ENCODE measurements at places on chromosomes 12 and 14.

- no peak for DNase-seq
Measured at GRCh38 chr14:54796961-54797360, 105.7 kb downstream of the GCH1 start.

DNA sequence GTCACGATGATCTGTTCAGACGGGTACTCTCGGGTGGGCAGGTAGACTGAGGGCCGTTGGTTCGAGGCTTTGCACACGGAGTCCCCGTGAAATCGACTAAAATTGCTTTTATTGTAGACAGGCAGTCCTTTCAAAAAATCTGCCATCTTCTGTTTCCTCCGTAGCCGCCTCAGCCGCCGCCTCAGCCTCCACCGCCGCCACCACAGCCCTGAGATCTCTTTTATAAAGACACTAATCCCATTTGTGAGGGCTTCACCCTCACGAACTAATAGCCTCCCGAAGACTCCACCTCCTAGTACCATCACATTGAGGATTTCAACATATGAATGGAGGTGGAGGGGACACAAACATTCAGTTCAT is 74.2 kb downstream of the KLHL28 start:
- no peak for DNase-seq

GRCh38 chr12:26359576-26359975 is 164.2 kb downstream of the SSPN start:
- no peak for DNase-seq

- DNase-seq = no peak
Measured at GRCh38 chr14:101705733-101706508, 55.6 kb upstream of the PPP2R5C start.

- no peak for DNase-seq
Measured at GRCh38 chr14:106840258-106840657, 1313.9 kb downstream of the TMEM121 start.

- no peak for DNase-seq
Measured at GRCh38 chr12:51874486-51874885, 13.4 kb upstream of the ANKRD33 start.

GRCh38 chr14:51677266-51677665 is 25.6 kb downstream of the FRMD6 start:
- DNase-seq = no peak

- DNase-seq = peak; percentile 17
Measured at GRCh38 chr14:37230551-37231194, 32.9 kb downstream of the MIPOL1 start.

DNA sequence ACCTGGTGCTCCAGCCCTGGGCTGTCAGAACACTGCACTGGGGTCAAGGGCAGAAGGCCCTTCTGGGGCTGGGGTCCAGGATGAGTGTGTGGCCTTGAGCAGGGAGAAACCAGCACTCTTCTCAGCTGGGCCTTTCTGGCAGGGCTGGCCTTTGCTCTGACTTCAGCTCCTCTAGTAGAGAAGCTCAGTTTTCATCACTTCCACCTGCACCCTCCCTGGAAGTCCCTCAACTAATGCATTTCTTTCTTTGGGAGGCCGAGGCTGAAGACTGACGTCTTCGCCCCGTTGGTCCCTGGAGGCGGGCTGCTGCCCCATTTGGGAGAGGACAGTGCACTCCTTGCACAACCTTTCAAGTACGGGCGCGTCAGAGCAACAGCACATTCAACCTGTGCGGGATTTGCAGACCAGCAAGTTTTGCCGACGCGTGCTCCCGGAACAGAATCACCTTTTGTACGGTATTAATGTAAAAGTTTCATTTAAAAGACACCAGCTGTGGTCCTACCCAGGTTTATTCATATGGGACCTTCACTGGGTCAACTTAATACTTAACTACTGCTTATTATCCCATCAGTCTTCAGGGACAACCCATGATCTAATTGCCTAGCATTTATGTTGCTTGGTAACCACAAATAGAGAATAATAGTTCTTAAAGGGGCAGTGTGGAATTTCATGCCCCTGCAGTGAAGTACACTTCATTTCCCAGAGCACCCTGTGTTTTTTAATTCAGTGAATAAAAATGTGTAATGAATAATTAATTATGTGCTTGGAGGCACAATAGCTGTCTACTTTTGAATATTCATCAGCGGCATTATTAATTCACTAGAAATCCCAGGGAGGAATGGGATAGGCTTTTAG is 134.8 kb upstream of the VRK1 start:
- peak; percentile 24 for DNase-seq

DNA sequence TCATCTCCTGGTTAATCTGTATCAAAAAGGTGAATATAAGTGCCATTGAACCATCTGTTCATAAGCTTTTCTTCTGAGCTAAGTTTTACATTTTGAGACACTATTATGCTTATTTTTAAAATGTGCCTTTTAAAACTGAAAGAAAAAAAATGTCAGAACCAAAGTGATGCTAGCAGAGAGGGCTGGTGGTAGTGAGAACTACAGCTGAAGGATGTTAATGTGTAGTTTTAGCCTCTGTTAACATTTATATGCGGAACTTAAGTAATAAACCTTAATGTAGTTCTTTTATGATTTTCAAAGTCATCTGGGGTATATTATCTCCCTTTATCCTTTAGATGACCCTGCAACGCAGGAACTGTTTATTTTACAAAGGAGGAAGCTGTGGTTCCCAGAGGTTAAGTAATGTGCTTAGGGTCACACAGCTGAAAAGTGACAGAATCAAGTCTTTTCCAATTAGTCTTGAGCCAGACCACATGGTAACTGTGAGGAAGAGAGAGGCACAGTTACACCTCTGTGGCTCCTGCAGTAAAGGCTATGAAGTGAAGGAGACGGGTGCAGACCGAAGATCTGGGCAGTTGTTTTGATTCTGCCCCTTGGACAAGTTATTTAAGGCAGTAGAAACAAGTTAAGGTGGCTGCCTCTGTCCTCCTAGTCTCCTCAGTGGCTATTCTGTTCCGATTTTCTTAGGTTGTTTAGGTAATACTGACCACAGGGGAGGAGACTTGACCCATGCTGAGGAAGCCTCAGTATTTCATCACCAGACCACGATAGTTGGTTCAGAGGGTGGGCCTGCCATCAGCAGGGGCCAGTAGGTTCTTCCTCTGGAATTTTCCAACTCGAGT is 23.9 kb downstream of the GNG2 start:
- DNase-seq = no peak

DNA sequence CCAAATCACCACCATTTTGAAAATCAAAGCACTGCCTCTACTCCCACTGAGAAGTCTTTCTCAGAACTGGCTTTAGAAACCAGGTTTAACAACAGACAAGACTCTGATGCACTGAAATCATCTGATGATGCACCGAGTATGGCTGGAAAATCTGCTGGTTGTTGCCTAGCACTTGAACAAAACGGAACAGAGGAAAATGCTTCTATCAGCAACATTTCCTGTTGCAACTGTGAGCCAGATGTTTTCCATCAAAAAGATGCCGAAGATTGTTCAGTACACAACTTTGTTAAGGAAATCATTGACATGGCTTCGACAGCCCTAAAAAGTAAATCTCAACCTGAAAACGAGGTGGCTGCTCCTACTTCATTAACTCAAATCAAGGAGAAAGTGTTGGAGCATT is 115.0 kb upstream of the NPAS3 start:
- DNase-seq = no peak

DNA sequence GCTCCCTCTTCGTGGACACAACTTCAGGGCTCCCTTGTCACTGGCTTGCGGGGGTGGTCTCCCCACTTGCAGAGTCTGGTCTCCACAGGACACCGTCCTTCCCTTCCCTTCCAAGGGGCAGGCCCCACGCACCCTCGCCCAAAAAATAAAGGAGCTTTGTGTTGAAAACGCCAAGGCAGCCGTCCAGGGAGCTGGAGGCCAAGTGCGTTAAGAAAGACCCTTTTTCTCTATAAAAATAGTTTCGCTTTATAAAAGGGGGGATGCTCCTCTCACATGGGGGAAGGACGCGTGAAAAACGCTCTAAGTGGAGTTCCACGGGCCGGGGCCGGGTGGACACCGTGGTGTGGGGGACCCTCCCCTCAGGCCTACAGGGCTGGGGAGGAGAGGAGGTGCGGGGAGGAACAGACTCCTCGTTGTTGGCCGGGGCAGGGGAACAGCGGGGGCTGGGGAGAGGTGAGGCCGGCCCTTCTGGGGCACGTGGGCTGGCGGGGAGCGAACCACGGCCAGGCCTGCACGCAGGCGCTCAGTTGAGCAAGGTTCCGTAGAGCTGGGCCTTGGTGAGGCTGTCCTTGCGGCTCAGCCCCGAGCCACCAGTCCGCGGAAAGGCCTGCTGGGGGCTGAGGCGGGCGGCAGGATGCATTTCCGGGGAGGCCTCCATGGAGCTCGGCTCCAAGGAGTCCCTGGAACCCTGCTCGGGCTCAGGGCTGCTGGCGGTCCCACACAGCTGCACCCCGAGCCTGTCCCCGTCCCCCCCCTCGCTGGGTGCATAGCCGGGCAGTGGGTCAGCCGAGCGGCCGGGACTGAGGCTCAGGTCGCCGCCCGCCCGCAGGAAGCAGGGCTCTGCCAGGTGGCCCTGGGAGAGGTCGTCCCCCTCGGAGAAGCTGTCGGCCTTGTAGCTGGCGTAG is 49.5 kb downstream of the BEGAIN start:
- DNase-seq = no peak

GRCh38 chr14:86012461-86012860 is 482.5 kb downstream of the FLRT2 start:
- no peak for DNase-seq

DNA sequence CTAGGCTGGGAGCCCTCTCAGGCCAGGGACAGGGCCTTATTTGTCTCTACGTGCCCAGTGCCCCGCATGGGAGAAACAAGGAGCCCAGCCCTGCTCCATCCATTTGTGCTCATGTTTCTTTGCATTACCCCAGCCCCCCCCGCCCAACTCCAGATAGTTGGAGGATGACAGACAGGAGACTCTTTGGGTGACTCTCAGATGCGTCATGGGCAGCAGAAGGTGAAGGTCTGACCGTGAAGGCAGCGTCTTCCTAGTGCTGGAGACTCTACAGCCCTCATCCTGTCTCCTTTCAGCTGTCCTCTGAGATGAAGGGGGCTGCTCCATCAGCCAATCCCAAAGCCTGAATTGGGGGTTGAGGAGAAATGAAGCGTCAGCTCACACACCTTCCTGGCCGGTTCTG is 283 bp upstream of the PSMB11 start:
- no peak for DNase-seq

DNA sequence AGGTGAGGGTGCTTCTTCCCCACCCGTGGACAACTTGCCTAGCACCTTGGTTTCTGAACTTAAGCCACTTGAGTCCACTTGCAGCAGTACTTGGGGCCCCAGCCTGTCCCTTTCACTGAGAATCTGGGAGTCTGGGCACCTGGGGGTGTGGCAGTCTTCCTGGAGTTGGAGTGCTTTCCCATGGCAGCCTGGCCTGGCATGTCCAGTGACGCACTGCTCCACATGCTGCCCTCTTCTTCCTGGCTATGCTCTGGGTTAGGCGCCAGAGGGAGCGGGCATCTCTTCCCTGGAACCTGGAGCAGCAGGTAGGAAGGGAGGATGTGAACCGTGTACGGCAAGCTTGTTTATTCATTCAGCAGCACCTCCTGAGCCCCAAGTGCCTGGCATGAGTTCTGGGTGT is 76.4 kb downstream of the PAPOLA start:
- no peak for DNase-seq

- DNase-seq = no peak
Measured at GRCh38 chr12:11877869-11878780, 192.6 kb upstream of the BCL2L14 start.

- DNase-seq = no peak
Measured at GRCh38 chr12:109815757-109816617, 17.2 kb downstream of the TRPV4 start.

GRCh38 chr12:93019212-93019927 is 90.3 kb upstream of the EEA1 start:
- no peak for DNase-seq

DNA sequence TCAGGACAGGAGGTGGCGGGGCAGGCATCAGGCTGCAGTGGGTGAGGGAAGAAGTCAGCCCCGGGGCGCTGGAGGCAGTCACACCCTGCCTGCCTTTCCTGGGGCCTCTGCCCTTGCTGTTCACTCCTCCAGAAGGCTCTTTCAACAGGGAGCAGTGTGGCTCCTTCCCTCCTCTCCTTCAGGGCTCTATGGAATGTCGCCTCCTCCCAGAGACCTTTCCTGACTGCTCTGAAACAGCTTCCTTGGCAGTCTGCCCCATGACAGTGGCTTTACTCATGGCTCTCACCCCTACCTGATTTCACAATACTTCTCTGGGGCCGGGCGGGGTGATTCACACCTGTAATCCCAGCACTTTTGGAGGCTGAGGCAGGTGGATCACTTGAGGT is 7.1 kb downstream of the RHOF start:
- DNase-seq = no peak

- DNase-seq = no peak
Measured at GRCh38 chr14:79369359-79370332, 841.7 kb downstream of the DIO2 start.

GRCh38 chr12:50924131-50924438 is 28.3 kb upstream of the HIGD1C start:
- DNase-seq = no peak

DNA sequence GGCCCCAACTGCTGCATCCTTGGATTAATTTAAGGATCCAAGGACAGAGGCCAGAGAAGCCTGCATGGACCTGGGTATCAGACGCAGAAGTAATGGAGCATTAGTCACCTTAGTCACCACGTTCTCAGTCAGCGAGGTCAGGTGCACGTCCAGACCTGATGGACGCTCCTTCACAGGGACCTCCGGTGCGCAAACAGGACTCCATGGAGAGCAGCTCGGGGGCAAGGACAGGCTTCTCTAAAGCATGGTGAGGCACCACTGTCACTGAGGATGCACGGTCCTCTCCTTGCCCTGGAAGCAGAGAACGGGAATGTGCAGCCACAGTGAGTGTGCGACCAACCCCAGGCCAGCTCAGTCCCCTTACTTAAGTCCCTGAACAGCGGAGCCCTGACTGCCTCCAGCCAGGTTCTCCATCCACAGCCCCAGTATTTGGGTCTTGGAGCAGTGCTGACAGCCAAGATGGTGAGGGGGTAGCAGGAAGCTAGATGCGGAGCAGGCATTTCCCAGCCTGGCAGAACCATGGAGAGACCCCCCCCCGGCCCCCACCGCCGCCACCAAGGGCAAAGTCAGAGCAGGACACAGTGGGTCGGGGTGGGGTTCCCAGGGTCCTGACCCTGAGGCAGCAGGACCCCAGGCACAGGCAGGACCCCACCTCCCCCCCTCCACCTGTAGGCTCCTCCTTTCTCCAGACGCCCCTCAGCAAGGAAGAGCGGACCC is 253.4 kb upstream of the SFSWAP start:
- no peak for DNase-seq

DNA sequence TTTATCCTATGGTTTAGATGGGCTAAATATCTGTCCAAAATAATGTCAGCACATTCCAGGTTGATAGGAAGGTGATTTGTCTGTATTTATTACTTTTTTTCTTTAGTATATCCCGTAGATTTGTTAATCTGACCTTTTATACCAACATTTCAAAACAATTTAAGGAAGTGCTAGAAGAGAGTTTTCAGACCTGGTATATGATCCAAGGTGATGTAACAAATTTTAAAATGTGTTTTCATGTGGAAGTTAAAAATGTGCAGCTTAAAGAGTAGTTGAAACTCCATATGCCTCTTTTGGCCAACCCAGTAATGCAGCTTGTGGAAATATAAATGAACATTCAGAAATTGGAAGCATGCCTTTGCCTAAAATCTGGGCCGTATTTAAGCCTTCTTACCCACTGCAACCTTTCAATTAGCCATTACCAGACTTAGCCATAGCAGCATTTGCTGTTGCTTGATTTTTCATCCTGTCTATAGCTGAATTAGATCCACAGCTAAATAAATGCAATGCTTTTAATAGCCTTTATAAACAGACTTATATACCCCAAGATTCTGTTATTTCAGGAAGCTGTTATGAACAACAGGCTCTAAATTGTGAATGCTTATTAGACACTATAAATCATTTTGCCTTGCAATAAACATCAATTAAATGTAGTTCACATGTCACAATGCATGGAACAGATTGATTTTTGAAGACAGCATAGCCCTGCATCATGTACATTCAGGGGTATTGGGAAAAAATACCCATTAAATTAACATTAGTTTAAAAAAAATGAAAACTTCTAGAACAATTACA is 271.2 kb downstream of the PDZRN4 start:
- no peak for DNase-seq
